ENCODE measurements at places on chromosomes 3 and 15.

DNA sequence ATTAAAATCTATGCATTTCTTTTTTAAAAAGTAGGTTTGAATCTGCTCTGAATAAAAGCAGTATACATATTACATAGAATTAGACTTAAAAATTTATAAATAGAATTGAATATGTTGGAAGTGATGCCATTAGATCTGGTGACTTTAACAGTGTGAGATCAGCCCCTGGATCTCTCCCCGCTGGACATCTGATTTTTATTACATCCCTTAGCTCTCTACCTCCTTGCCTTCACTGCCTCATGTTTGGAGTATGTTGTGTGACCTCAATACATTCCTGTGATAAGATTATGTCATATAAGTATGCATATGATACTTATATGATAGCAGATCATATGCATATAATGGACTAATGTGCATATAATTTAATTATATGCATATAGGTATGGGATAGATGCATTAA, 643.4 kb upstream of the NR2F2 start:
- DNase-seq: no peak

DNA sequence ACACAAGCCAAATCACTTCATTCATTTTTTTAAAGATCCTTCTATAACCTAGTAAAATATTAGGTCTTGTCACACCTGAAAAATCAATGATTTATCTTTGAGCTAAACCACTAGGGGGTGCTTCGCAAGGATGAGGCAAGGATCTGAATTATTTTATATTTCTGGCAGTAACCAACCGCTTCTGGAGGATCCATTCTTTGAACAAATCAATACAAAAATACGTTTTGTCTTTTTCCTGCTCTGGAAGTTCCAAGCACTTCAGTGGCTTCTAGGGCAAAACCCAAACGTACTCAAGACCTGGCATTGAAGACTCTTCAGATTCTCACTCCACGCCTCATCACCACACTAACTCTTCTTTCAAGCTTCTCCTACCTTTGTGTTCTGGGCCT, 486 bp downstream of the LSG1 start:
- no peak for DNase-seq

DNA sequence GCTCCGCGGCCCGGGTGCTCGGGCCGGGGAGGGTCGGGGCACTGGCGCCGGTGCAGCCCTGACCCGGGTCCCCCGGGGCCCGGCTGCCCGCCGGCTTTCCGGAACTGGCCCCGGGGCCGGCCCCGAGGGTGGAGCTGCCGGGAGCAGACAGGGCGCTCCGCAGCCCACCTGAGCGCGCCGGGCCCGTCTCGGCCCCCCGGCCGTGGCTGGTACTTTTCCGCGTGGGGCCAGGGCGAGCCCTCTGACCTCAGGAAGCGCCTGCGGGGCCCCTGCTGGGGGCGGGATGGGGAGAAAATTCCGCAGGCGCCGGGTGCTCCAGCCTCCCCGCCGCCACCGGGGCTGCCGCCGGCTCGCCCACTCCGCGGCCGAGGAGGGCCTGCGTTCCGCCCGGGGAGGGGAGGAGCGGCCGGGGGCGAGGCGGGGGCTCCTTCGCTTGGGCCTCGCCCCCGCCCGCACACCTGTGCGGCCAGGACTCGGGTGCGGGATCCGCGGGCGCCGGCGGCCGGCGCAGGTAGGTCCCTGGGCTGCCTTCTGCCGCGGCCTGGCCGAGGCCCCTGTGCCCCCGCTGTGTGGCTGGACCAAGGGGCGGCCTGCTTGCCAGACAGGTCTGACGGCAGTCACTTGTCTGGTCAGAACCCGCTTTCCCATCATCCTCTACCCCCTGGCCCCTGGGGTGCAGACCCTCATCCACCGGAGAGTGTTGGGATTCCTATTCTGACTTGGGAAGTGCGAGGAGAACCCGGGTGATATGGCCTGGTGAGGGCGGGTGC, 3.5 kb downstream of the FURIN start:
- no peak for DNase-seq

- DNase-seq: no peak
These were observed 2.0 kb downstream of the PXYLP1 start for GRCh38 chr3:141233457-141234161.

DNA sequence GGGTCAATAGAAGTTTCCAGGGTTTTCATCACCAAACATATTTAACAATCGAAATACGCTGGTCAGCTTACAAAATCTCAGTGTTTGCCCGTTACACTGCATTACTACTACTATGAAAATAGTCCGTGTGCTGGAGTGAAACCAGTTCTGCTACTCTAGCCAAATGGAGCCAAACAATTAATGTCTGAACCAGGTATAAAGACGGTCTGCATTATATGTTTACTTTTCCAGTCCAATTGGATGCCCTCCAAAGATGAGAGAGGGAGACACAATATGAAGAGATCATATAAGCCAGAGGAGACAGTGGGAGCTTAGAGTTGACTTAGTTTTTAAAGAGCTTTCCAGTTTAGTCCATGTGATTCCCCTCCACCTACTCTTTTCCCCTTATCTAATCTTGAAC, 6.3 kb upstream of the DUT start:
- DNase-seq: no peak

GRCh38 chr3:169954142-169954756, 12.4 kb upstream of the SEC62 start:
- no peak for DNase-seq

DNA sequence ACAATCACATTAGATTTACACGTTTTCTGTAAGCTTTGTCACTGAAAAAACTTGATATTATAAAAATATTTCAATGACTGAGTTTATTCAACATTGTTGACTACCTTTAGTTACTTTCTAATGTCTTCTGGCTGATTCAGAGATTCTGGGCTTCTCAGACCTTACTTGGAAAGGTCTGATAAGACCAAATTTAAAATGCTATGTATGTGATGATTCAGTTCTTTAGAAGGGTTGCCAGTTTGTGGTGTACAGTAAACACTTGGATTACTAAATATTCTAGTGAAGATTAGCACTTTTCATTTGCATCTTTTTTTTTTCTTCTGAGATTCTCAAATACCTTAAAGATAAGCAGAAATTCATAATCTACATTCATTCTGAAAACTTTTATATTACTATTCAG, 49.8 kb downstream of the SGO1 start:
- no peak for DNase-seq

DNA sequence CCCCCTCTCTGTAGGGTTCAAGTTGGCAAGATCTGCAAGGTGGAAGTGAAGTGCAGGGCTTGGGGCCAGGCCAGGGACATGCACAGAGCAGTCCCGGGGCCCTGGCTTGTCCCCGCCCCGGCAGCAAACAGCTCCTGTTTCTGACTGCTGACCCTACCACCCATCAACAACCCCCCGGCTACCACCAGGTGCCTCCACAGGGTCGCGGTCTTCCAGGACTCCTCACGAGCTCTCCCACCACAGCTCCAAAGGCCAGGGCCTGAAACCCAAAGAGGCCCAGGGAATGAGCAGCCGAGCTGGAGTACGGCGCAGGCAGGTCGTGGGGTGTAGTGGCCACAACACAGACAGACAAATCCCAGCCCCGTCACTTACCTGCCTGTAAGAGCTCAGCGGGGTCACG, 121.3 kb upstream of the SMAD3 start:
- DNase-seq: no peak

DNA sequence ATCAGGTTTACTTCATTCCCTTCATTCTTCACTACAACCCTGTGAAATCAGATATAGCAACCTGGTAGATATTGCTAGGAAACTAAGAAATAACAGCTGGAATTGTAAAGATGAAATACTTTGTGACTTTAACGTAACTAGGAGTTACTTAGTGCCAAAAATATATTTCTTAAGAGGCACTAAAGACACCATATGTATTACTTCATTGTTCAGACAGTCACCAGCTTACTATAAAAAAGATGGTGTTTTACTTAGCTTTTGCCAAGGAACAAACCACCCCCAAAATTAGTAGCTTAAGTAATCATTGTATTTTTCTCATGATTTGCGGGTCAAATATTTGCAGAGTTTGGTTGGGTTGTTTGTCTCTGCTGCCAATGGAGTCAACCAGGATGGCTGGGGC, 62.5 kb downstream of the PROS1 start:
- no peak for DNase-seq

- DNase-seq: no peak
These were observed 34.9 kb upstream of the CPOX start for GRCh38 chr3:98628317-98628716.

- DNase-seq: no peak
These were observed 1.5 kb downstream of the DIS3L start for GRCh38 chr15:66294932-66295235.

- no peak for DNase-seq
These were observed 230.2 kb upstream of the HES1 start for GRCh38 chr3:193905541-193906396.

GRCh38 chr15:38145651-38146111, 107.0 kb upstream of the SPRED1 start:
- DNase-seq: no peak

DNA sequence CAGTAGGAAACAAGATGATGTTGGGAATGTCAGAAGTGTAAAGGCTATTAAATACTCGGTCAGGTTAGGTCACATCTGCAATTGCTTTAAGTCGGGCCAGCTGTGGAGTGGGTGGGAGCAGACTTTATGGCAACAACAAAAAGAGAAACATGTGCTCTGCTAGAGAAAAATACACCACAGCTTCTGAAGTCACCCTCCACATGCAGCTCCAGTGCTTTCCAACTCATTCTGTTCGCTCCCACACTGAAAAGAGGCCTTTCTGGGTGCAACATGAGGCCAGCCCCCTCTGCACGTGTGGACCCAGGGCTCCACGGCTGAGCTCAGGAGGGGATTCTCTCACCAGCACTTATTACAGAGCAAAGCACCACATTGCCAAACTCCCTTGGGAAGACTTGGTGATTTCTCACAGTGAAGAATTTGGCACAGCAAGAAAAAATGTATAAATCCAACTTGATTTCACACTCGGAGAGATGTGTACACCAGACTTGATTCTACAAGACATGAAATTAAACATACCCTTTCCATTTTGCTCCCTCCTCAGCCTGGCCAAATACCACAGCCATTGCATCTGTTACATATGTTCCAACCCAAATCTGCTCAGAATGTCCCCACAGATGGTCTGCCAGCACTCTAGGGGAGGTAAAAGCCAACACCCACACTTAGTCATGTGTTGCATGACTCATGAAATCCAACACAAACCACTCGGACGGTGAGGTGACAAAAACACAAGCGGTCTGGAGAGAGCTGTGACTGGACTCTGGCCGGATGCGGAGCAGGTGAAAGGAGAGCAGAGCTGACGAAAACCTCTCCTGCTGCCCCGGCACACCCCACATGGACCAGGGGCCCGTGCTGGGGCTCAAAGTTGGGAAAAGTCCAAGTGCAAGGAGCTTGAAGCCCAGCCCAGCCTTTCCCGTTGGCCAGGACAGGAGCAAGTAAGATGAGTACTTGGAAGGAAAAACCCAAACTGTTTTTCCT, 74.6 kb downstream of the ITGB5 start:
- DNase-seq: no peak

DNA sequence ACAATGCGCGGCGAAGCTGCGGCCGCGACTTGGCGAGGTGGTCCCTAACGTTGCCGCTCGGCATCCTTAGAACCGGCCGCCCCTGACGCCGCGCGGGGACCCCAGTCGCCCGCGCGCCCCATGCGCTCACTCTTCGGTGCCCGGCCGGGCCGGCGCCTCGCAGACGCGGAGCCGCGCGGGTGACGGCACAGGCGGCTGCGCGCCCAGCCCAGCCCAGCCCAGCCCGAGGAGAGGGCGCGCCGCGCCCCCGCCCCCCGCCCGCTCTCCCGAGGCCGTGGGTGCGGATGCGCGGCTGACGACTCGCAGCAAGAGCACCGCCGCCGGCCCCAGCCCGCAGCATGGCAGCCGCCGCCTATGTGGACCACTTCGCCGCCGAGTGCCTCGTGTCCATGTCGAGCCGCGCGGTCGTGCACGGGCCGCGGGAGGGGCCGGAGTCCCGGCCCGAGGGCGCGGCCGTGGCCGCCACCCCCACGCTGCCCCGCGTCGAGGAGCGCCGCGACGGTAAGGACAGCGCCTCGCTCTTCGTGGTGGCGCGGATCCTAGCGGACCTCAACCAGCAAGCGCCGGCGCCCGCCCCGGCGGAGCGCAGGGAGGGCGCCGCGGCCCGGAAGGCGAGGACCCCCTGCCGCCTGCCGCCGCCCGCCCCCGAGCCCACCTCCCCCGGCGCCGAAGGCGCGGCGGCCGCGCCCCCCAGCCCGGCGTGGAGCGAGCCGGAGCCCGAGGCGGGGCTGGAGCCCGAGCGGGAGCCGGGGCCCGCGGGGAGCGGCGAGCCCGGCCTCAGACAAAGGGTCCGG, 437 bp downstream of the KLF13 start:
- DNase-seq: no peak

DNA sequence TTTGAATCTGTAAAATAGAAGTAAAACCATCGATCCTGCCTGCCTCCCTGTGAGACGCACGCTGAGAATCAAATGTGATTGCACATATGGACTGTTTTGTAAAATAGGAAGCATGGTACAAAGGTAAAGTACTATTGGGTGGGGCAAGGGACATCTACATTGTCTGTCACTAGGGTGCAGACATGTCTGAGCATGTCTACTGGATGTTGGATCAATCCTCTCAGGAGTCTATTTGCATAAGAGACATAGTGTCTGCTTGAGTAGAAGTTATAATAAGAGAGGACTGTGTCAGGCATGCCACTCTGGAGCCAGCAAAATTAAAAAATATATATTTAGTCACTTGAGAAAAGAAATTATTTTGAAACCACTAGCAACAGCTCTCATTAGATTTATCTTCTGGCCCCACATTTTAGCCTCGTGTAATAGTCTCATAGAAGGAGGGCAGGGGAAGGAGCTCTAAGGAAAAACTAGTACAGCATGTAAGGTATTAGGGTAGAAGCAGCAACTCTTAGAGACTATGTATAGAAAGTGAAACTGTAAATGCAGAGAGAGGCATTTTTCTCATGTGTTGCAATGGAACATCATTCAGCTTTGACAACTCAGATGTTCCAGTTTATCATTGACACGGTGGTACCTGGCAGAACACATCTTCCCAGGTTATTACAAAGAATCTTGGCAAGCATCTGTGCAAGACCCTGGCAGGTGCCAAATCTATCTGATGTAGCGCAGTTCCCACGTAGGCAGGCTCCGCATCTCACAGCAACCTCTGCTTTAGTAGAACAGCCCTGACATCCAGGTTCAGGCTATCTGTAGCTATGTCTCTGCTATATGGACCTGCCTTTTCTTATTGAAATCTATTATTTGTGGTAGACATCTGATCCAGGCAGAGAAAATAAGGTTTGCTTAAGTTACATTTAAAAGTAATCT, 85.2 kb upstream of the CHL1 start:
- no peak for DNase-seq

- DNase-seq: peak; percentile 63
These were observed 42.3 kb upstream of the ROPN1 start for GRCh38 chr3:124034016-124034843.

GRCh38 chr15:81092559-81092902, 41.5 kb upstream of the CFAP161 start:
- no peak for DNase-seq

DNA sequence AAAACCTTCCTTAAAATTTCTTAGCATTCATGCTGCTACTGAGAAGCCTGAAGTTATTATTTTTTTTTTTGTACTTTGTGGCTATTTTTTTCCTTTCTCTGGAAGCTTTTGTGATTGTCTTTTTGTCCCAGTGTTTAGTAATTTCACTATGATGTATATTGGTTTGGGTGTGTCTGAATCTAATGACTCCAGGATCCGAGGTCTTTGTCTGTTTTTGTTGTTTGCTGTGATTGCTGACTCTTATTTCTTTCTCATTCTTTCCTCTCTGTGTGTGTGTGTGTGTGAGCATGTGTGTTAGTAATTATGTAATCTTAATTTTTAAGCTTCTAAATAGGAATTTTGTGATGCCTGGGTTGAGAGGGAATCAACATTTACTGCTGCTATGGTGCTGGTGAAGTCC, 152.0 kb downstream of the RAP2B start:
- no peak for DNase-seq

- DNase-seq: no peak
These were observed 79.4 kb upstream of the THBS1 start for GRCh38 chr15:39501366-39502081.

All from mesothelial cell of epicardium (in vitro differentiated cells).